ENCODE measurements at places on chromosomes 4 and X.

- DNase-seq, result no peak
These were observed 40.0 kb upstream of the IQSEC2 start for GRCh38 chrX:53321230-53321942.

GRCh38 chr4:158347556-158347955, 137.3 kb downstream of the TMEM144 start:
- no peak for DNase-seq

- DNase-seq, result no peak
These were observed 541.4 kb upstream of the BOD1L1 start for GRCh38 chr4:14168919-14169318.

- no peak for DNase-seq
These were observed 248.0 kb downstream of the TRIML1 start for GRCh38 chr4:188387179-188387791.

DNA sequence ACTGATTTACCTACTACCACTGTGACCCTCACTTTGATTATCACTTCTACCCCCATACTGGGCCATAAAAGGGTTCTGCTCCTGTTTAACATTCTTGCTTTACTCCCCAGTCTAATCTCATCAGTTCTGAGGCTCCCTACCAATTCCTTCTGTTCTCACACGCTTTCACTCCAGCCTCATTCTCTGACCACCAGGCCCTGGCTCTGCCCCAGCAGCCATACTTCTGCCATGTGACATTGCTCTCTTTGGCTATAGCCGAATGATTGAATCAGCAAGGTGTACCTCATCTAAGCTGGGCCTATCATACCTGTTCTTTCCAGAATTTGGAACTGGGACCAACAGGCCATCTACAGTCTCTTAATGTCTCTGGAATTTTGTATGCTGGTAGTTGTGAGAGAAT, 14.4 kb upstream of the ELF2 start:
- no peak for DNase-seq

DNA sequence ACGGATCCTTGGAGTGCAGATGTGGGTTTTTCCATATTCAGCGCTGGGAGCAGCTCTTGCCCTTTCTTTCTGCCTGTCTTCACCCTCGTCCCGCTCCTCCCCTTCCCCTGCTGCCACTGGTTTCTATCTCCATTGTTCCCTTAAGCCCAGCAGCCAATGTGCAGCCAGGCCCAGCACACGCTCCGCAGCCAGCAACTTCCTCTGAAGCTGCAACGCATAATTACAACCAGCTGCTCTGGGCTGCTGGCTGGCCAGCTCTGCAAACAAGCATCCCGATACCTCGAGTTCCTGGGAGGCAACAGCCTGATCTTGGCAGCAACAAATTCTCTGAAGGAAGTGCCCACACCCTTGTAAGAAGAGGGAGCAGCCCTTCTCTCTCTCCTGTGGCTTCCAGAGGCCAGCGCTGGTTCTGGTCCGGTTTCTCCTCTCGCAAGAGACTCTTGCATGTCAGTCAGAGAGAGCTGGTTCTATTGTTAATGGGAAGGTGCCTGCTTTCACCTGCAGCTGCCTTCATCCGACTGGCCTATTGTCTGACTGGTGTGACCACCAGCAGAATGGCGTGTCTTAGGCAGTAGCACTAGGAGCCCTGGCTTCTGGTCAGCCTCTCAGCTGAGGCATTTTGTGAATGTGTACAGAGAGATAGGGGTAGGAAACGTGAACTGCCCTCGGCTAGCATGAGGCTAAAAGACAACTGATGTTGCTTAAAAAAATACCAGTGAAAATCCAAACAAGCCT, 83.8 kb upstream of the MAML3 start:
- no peak for DNase-seq
